ENCODE measurements at places on chromosomes 3 and 15.

- DNase-seq = no peak
Measured at GRCh38 chr3:57464011-57464410, 80.1 kb downstream of the DNAH12 start.

DNA sequence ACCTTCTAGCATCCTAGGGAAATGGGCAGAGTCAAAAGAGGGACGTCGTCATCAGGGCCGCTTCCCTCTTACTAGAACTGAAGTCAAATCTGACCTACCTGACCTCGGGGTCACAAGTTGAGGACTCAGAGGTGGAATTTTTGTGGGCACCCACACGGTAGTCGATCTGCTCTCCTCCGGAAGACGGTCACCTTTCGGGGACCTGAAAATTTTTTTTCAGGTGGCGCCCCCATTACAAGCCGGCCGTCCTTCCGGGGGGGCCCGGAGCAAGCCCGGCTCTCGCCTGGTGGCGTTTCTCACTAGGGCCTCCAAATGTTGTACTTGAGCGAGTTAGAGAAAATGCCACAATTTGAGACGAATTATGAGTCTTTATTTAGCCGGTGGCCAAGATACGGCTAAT, 157.5 kb upstream of the FRG2C start:
- no peak for DNase-seq

GRCh38 chr3:52036829-52037228, 19.5 kb downstream of the DUSP7 start:
- DNase-seq = no peak

- DNase-seq = no peak
Measured at GRCh38 chr3:42509111-42509510, 6.7 kb downstream of the VIPR1 start.

DNA sequence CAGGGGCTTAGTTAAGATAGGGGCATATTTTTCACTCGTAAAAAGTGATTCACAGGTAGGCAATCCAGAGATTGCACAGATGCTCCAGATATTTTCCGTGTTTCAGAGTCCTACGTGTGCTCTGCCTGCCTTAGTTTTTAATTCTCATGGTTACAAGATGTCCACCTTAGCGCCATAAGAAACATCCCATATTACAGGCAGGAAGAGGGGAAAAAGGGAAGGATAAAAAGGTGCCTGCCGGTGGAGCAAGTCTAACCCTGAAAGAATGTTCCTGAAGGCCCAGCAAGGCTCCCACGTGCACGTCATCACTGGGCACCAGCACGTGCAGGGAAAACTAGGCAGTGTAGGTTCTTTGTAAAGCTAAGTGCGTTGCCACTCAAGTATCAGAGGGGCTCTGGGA, 10.1 kb upstream of the MOBP start:
- DNase-seq = no peak

DNA sequence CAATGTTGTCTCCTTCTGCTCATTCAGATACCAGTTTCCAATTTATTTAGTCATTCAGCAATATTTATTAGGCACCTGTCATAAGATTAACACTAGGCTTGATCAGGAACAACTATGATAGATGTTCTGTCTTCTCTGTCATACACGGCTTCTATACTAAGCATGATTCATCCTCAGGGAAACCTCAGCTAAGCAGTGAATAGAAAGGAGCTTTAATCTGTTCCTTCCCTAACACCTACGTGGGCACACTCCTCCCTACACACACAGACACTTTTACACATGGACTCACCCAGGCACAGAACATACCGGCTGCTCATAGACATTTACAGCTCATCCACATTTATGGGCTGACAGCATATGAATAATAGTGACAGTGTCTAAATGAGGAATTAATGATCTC, 136.9 kb downstream of the LEKR1 start:
- no peak for DNase-seq

DNA sequence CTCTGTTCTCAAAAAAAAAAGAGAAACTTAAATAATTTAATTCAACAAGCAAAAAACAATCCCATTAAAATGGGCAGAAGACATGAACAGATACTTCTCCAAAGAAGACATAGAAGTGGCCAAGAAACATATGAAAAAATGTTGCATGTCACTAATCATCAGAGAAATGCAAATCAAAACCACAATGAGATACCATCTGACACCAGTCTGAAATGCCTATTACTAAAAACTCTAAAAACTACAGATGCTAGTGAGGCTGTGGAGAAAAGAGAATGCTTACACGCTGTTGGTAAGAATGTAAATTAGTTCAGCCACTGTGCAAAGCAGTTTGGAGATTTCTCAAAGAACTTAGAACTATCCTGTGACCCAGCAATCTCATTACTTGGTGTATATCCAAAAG, 382.9 kb downstream of the OTOL1 start:
- DNase-seq = no peak

GRCh38 chr15:83063551-83063950, 3.5 kb downstream of the BTBD1 start:
- no peak for DNase-seq

GRCh38 chr3:156973954-156974353, 147.8 kb downstream of the LEKR1 start:
- DNase-seq = no peak

DNA sequence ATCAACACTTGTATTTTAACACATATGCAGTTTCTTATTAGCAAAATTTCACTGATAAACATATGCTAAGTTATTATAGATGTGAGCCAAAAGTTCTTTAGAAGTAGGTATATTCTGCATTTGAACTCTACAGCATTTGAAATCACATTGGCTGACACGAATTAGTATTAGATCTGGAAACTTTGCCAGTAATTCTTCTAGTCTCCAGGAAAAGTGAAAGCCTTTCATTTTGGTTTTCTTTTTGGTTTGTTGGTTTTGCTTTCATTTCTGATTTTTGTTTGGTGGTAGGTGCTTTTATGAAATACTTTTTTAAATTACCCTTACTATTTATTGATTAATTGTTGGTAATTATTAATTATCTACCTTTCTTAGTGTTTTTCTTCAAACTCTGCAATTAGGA, 72.9 kb downstream of the RBMS3 start:
- no peak for DNase-seq

GRCh38 chr3:149384911-149385321, 7.5 kb upstream of the TM4SF1 start:
- no peak for DNase-seq

DNA sequence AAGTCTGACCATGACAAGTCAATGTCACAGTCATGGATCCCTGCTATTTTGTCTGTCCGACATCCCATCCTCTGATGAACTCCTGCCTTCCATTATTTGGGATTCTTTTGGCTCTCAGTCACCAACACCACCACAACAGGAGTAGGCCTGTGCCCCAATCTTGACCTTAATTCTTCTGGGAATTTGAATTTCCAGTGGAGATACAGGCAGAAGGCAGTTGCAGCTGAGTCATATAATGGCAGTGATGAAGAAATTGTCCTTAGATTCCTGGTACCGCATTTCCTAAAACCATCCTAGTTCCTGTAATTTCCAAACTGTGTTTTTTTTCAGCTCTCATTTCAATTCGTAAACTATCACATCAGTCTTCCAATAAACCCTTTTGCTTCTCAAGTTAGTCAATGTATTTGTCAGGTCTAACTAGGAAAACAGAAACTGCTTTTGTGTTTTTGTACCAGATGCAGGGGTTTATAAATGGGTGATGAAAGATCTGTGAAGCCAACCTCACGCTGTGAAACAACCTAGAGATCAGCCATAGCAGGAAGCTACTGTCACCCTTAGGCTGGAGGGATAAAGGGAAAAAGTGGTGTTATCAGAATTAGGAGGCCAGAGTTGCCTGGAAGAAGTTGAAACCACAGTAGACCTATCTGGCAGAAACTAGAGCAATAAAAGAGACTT, 126.3 kb upstream of the TMEM108 start:
- no peak for DNase-seq

DNA sequence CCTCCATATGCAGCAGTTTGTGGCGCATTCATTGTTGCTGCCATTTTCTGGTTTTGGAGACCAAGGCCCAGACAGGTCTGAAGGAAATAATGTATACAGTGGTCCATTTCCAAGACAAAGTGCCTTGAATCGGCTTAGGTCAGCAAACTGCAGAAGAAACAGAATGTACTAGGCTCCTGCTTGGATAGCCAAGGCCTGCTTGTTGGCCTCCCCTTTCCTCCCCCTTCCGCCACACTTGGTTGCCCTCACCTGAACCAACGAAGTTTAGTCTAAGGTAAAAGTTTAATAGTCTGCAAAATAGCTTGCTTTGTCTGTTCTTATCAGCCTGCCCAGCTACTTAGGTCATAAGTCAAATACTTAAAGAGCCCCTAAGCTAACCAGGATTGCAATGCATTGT, 12.0 kb upstream of the RTP3 start:
- DNase-seq = no peak

GRCh38 chr3:48430708-48431101, 819 bp upstream of the PLXNB1 start:
- DNase-seq = no peak

DNA sequence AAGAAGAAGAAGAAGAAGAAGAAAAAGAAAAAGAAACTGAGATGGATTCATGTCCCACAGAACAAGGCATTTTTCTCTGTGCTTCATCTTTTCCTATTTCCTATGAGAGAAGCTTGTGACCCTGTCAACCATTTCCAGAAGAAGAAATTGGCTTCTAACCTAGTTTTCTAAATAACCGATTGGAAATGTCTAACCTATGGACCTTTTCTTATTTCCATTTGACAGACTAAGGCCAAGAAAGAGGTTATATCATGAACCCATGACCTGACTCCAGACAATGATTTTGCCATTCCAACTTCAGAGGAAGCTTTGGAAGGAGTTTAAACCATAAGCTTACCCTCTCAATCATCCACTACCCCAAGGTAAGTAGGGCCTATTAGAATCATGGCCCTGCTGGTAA, 16.3 kb upstream of the CSRNP1 start:
- DNase-seq = no peak

GRCh38 chr3:33911525-33912322, 113.3 kb downstream of the PDCD6IP start:
- DNase-seq = no peak

DNA sequence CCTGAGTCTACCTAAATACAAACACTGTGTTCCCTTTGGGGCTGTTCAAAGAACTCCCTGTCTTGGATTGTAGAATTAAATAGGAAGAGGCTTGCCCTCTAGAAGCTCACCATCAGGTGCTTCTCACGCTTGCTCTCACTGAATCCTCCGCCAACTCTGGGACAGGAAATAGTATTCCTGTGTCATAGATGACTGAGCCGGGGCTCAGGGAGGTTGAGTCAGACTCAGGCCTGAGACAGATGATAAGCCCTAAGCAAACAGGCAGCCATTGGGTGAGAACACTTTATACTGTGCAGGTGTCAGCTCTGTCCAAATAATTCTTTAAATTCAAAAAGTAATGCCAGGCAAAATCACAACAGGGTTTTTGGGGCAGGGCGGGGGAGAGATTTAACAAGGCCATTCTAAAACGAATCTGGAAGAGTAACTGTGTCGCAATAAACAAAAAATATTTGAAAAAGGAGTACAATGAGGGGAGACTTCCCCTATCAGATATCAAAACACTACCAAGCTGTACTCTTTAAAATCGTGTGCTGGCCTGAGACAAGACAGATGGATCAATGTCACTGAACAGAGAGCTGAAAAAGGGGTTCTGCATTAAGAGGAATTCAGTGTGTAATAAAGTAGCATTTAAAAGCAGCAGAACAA, 59.0 kb downstream of the EPHB3 start:
- DNase-seq = no peak

DNA sequence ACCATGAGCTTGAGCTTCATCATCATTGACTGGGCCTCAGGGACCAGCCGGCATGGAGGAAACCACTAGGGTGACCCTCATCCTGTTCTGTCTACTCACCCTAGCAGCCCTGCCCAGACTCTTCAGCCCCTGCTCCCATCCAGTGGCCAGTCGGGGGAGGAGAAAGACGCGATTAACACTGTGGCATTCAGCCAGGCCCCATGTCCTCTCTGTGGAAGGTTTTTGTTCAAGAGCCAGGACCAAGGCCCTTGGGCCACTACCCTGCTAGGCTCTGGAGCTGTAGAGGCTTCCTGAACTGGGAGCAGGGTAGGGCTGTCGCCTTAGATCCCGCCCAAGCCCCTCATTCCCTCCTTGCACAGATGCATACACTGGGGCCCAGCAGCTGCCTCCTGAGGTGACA, 15.0 kb downstream of the SLC38A3 start:
- DNase-seq = no peak

DNA sequence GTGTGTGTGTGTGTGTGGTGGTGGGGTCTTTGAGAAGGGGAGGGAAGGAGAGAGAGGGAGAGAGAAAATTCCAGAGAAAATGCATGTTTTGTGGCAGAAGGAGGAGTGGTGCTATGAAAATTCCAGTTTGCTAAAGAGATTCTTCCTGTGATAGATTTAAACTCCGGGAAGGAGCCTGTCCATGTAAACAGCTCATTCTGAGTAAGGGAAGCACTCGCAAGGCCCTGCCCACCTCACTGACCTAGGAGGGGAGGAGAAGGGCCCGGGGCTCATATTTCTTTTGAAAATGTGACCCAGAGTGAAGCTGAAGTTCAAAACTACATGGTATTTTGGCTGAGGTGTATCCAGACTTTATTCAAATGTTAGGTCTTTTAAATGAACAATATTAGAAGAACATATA, 41.3 kb downstream of the ADAMTSL3 start:
- no peak for DNase-seq

DNA sequence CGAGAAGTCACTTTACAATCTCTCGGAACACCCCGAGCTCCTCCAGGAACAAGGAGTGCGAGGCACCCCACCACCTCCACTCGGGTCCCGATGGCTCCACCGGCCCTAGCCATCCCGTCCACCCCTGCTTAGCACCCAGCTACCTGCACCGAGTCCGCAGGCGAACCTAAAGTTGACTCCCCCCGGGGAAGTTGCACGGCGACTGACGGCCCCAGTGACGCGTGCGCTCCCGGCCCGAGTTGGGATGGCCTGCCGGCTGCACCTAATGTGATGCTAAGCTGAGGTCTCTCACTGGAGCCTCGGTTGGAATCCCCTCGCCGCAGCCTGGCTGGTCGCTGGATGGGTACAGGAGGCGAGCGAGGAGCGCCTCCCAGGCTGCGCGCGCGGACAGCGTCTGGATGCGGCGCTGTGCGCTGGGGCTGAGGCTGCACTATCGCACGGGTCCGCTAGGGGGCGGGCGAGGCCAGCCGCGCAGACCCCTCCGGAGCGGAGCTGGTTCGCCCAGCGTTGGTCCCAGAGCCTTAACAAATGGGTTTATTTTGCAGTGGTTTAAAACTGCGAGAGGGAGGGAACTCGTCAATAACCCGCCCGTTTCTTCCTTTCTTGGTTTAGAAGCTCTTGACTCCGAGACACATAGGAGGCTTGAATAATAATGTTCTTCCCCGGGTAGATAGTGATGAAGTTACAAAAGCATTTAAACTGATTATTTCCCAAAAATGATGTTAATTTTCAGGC, at the start of gene OXTR:
Gene OXTR (minus strand): TSS at position 526 of the 735 bp plus-strand sequence. CDS start 1,426 bp downstream, outside the sequence.
- peak; percentile 78 for DNase-seq

DNA sequence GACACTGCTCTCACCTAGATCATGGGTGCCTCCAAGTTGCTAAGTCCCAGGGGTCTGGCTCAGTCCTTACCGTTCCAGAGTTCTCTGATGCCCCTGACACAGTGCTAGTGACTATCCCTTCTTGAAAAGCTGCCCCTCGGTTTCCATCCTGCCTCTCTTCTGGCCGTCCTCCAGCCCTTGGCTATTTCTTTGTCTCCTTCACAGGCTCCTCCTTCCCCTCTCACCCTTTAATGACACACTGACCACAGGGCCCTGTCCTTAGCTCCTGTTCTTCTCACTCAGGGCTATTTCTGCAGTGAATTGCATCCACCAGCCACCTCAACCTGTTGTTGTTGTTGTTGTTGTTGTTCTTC, 31.1 kb downstream of the SLC28A1 start:
- DNase-seq = no peak

GRCh38 chr3:123287051-123287961, 85.6 kb downstream of the SEC22A start:
- no peak for DNase-seq

- DNase-seq = no peak
Measured at GRCh38 chr3:102106416-102107097, 257.2 kb downstream of the NFKBIZ start.

- no peak for DNase-seq
Measured at GRCh38 chr3:177928172-177928873, 607.9 kb upstream of the KCNMB2 start.
